Osteocyte (in vitro differentiated cells): ENCODE measurements at places on chromosomes 6 and 20. TPM values are rescaled to one million over a fixed set of nuclear protein-coding genes. Genes with fewer than 3 reads are reported as not detected.

The CD24 gene
- total RNA-seq = 0.30 and 0.42 TPM in 2 replicates

The MRPL2 gene
- total RNA-seq = 50.7 and 55.2 TPM in 2 replicates

The WFDC5 gene
- not detected in 2 replicates for total RNA-seq

The GLP1R gene
- not detected in 2 replicates for total RNA-seq

The SAPCD1 gene
- 2.5 and 3.4 TPM in 2 replicates for total RNA-seq

The SPATS1 gene
- not detected in 2 replicates for total RNA-seq

The PLCB4 gene
- total RNA-seq = 5.1 and 5.3 TPM in 2 replicates

The ADAT2 gene
- total RNA-seq = 4.3 and 4.5 TPM in 2 replicates

The EYS gene
- not detected in 2 replicates for total RNA-seq

The NMBR gene
- not detected in 2 replicates for total RNA-seq

The VSX1 gene
- not detected in 2 replicates for total RNA-seq

The SNAP91 gene
- total RNA-seq = 0.11 TPM in 1 of 2 replicates, not detected in the other

The CST9L gene
- not detected in 2 replicates for total RNA-seq

The SEL1L2 gene
- total RNA-seq = not detected in 2 replicates
